Stimulated activated CD4-positive, alpha-beta T cell treated with anti-CD3 and anti-CD28 coated beads, Interleukin-1b, Interleukin-23, amount 100 ng/mL, for 24 hours (primary cell): ENCODE measurements at places on chromosomes 12 and 14.

DNA sequence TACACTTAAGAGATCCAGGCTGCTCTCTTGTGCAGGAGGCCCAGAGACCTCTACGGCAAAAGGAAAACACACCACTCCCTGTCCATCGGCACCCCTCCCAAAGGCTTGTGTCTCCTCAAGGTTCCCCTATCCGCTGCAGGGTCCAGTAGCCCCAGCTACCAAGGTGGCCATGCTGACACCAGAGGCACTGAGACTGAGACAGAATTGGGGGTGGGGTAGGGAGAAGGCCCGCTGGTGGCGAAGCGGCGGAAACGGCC lies 590 bp downstream of the DDIT3 start:
- DNase-seq: no peak

DNA sequence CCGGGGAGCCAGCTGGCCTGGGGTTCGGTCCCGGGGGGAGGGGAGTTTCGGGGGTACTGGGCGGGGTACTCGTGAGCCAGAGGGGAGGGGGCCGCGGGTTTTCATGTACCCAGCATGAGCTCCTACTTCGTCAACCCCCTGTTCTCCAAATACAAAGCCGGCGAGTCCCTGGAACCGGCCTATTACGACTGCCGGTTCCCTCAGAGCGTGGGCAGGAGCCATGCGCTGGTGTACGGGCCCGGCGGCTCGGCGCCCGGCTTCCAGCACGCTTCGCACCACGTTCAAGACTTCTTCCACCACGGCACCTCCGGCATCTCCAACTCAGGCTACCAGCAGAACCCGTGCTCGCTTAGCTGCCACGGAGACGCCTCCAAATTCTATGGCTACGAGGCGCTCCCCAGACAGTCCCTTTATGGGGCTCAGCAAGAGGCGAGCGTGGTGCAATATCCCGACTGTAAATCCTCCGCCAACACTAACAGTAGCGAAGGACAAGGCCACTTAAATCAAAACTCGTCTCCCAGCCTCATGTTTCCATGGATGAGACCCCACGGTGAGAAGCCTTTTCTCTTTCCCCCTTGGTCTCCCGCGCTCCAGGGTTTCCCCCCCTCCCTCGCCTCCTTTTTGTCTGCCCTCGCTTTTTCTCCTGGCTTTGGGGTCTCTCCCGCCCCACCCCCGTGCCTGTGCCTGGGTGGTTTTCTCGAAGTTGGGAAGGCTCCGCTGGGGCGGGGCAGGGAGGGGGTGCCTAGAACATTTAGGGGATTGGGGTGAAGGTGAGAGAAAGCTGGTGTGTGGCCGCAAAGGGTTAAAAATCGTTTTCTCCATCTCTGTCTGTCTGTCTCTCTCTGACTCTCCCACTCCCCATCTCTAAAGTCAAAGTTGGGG lies 627 bp downstream of the HOXC8 start:
- no peak for DNase-seq

- DNase-seq: no peak
These were observed 36.4 kb upstream of the P2RX7 start for GRCh38 chr12:121096199-121096798.

DNA sequence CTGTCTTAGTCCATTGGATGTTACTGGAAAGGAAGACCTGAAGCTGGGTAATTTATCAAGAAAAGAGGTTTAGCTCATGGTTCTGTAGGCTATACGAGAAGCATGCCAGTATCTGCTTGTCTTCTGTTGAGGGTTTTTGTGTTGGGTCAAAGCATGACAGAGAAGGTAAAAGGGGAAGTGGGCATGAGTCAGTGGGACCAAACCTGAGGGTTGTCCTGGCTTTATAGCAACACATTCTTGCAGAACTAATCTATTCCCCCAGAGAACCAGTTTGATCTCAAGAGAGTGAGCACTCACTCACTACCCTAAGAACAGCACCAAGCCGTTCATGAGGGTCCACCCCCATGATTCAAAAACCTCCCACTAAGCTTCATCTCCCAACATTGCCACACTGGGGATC lies 19.0 kb upstream of the KRAS start:
- DNase-seq: no peak

DNA sequence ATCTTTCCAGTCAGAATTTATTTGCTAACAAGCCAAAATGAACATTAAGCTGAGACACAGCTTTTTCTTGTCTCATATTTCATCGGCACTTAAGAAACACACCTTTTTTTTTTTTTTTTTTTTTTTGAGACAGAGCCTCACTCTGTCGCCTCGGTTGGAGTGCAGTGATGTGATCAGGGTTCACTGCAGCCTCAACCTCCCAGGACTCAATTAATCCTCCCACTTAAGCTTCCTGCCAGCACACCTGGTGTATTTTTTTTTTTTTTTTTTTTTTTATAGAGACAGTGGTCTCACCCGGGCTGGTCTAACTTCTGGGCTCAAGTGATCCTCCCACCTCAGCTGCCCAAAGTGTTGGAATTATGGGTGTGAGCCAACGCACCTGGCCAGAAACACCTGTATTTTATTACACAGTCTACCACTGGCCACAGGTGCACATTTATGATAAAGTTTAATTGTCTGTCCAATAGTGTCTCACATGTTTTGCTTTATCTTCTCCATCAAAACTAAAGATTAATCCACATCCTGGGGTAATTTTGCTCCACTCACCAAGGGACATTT lies 62.7 kb downstream of the C2CD5 start:
- DNase-seq: no peak

- DNase-seq: no peak
These were observed 216.5 kb downstream of the PHLDA1 start for GRCh38 chr12:75814851-75815754.

DNA sequence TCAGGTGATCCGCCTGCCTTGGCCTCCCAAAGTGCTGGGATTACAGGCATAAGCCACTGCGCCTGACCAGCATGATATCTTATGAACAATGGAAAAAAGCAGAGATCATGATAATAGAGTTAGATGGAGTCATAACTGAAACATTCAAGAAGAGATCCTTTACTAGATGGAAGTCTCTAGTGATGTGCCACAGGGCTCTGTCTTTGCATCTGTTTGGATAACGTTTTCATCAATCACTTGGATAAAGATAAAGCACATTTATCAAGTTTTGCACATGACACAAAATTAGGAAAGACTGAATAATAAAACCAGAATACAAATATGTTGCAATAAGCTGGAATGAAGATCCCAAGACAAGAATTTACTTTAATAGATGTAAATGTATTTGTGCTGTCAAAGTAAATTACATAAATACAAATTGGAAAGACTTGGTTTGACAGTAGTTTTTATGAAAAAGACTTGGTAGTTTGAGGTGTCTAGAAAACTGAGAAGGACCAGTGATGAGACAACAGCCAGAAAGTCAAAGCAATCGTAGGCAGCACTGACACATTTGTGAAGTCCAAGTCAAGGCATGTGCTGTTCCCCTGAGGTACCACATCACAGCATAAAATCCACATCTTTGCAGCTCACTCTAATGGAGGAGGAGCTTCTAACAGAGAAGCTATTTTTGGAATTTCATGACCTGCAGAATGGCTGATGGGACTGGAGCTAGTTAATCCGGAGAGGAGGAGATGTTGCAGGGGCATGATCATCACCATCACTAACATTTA lies 28.5 kb downstream of the GPRC5A start:
- DNase-seq: no peak

GRCh38 chr14:38366374-38366773 lies 110.5 kb upstream of the CLEC14A start:
- DNase-seq: no peak

DNA sequence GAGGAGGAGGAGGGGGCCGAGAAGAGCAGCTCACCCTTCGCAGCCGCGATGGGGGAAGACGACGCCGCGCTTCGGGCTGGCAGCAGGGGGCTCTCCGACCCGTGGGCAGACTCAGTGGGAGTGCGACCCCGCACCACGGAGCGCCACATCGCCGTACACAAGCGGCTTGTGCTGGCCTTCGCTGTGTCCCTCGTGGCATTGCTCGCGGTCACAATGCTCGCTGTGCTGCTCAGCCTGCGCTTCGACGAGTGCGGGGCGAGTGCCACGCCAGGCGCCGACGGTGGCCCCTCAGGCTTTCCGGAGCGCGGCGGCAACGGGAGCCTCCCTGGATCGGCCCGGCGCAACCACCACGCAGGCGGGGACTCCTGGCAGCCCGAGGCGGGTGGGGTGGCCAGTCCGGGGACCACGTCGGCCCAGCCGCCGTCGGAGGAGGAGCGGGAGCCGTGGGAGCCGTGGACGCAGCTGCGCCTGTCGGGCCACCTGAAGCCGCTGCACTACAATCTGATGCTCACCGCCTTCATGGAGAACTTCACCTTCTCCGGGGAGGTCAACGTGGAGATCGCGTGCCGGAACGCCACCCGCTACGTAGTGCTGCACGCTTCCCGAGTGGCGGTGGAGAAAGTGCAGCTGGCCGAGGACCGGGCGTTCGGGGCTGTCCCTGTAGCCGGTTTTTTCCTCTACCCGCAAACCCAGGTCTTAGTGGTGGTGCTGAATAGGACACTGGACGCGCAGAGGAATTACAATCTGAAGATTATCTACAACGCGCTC lies 745 bp downstream of the TRHDE start:
- no peak for DNase-seq

DNA sequence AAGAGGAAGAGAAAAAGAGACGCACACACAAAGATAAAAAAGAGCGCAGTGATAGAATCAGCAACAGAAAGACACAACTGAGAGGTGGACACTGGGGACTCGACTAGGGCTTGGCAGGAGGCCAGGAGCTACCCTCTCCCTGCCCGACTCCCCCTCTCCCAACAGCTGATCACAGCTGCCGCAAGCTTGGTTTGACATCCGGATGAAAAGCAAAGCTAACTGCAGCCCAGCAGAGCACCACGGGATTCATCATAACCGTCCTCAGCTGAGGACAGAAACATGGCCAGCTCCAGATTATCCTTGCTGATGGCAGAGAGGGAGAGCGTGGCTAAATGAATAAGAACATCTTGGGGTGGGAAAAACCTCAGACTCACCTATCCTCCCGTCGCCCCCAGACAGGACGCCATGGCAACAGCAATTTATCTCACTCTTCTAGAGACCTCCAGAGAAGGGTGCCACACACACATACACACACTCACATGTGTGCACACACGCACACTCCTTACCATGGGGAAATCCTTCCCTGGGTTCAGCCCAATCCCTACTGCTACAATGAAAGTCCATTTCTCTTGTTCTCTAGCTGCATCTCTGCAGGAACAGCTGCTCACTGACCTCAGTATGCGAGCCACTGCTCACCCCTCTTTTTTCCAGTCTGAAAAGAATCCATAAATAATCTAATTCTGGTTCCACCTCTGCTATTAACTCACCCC lies 135.3 kb downstream of the NTF3 start:
- DNase-seq: no peak

- DNase-seq: no peak
These were observed 187.3 kb downstream of the CHST11 start for GRCh38 chr12:104643819-104644669.

DNA sequence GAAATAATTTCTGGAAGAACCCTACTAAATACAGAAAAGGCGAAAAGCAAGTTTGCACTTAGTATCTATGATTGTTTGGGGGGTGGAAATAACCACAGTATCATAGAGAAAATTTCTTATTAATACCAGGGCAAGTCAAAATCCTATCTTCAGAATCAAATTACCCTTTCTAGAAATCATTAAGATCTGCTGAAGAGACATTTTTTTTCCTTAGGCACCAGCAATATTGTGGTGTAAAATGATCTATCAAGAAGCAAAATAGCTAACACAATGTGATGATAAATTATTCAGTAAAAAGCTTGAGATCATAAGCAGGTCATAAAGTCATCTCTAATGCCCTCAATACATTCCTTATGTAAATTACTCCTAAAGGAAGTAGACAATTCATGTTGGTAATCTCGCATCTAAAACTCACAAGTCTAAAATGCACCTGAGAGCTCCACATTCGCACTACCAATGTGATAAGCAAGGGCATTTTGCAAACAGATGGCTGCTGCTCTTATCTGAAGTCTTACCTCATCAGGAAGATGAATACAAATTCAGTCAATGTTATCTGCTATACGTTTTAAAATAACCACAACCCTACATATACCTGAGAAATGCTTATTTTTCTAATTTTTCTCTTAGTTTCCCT lies 14.6 kb downstream of the HEATR5A start:
- no peak for DNase-seq

- no peak for DNase-seq
These were observed 318.1 kb downstream of the AEBP2 start for GRCh38 chr12:19757317-19757877.

- no peak for DNase-seq
These were observed 201.2 kb downstream of the NELL2 start for GRCh38 chr12:44674875-44675274.

DNA sequence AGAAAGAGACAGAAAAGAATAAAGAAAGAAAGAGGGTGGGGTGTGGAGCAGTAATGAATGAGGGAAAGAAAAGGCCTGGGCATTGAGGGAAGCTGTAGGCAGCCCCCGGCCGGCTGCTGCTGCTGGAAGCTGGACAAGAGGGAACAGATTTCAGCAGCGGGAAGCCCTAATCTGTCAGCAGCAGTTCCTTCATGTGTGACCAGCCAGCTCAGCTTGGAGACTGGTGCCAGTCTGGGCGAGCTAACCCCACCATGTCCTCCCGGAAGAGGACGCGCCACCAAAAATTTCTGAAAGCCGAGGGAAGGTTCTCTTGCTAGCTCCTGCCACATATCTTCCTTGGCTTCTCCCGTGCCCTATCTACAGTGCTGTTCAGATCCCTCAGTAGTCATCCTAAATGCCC lies 236.8 kb downstream of the GRIN2B start:
- DNase-seq: no peak

GRCh38 chr14:92472860-92473259 lies 40.7 kb upstream of the RIN3 start:
- DNase-seq: no peak

- DNase-seq: no peak
These were observed 32.7 kb upstream of the USP44 start for GRCh38 chr12:95583933-95584332.

- DNase-seq: no peak
These were observed 79.2 kb downstream of the DAD1 start for GRCh38 chr14:22509751-22510300.
